ENCODE measurements at places on chromosomes 13 and 19. TPM values are rescaled to one million over a fixed set of nuclear protein-coding genes. Genes with fewer than 3 reads are reported as not detected.

The STXBP2 gene
- total RNA-seq, result 165 TPM

The ZNF112 gene
- 1.2 TPM for total RNA-seq

The SLITRK6 gene
- not detected for total RNA-seq

The MYH14 gene
- not detected for total RNA-seq

The FLT3LG gene
- 106 TPM for total RNA-seq

The PNMA8A gene
- 3.0 TPM for total RNA-seq

The NKPD1 gene
- 0.85 TPM for total RNA-seq

The NDUFB7 gene
- 64.6 TPM for total RNA-seq

The CEACAM4 gene
- not detected for total RNA-seq

All from naive thymus-derived CD8-positive, alpha-beta T cell (primary cell).